Esophagus mucosa (tissue), 1 donor: ENCODE measurements at places on chromosomes 4 and X. TPM values are rescaled to one million over a fixed set of nuclear protein-coding genes. Genes with fewer than 3 reads are reported as not detected.
A peak's percentile ranks its signal among the peaks of the same experiment; 100 is the strongest.

- ATAC-seq, result no peak
Measured at GRCh38 chr4:1592068-1592708, 91.9 kb downstream of the FAM53A start.

- ATAC-seq, result no peak
Measured at GRCh38 chr4:25481648-25482047, 104.6 kb downstream of the ANAPC4 start.

DNA sequence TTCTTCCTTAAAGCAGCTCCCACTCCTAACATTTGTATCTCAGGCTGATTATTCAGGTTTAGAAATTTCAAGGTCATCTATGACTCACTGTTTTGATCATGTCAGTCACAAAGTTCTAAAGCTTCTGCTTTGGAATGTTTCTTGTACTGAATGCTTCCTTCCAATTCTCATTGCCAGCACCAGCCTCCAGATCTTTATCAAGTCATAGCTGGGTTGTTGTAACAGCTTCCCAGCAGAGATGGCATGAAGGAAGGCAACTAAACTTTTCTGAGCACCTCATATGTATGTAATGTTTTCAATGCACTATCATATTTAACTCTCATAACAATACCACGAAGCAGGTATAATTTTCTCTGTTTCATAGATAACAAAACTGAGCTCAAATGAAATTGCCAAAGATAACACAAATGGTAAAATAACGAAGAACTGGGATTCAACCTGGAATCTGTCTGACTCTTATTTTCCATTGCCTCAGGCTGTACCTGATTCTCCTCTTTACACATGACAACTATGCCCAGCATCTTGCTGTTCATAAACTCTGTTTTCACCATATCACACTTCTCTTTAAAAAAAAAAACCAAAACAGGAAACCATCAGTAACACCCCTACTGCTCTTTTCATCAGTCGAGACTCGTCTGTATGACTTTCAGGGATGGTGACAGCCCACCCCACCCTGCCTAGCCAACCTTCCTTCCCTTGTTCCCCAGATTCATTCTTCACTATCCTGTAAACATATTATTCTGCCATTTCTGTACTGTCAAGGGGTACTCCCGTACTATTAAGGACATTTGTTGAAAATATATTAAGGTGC is 13.4 kb downstream of the TRPC3 start:
- no peak for ATAC-seq

XAGE1A gene
- not detected for total RNA-seq

DNA sequence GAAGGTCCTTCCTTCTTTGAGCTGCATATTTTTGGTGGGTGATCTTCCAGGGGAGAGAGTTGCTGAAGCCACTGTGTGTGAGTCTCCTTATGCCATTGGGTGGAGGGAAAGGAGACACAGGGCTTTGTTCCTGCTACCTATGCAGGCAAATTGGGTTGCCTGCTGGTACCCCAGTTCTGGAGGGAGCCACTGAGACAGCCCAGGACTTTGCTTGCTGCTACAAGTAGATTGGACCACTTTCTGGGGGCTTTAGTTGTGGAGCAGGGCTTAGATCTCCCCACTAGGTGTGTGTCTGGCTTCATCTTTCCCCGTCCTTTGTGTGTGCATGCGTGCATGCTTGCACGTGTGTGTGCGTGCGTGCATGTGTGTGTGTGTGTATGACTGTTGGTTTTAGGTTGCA is 10.0 kb downstream of the CITED1 start:
- no peak for ATAC-seq

KLF8 gene
- total RNA-seq, result 23.2 TPM

DNA sequence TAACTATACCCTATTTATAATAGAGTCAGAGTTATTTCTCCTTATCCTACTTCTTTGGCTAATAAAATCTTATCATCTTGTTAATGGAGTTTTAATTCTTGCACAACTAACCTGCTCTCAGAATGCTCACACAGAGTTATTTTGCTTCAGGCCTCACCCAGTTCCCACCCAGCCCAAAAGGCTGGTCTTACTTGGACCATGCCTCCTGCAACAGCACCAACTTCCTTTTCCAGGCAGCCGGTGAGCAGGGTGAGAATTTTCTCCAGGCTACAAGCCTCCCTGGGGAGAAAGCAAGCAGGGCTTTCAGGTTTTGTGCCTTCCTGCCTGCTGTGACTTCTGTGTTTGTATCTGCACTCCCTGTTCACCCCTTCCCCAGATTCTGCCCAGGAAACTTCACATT is 29.1 kb upstream of the BANK1 start:
- no peak for ATAC-seq

DNA sequence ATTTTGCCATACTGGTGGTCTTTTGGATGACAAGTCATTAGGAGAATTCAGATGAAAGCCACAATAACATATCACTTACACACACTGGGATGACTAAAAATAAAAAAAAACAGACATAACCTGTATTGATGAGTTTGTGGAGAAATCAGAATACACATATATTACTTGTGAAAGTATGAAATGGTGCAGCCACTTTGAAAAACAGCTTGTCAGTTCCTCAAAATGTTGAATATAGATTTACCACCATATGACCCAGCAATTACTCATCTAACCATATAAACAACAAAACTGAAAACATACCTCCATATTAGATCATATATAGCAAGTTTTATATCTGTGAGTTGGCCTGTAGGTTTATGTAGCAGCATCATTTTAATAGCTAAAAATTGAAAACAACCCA is 608.7 kb downstream of the TLL1 start:
- no peak for ATAC-seq

DNA sequence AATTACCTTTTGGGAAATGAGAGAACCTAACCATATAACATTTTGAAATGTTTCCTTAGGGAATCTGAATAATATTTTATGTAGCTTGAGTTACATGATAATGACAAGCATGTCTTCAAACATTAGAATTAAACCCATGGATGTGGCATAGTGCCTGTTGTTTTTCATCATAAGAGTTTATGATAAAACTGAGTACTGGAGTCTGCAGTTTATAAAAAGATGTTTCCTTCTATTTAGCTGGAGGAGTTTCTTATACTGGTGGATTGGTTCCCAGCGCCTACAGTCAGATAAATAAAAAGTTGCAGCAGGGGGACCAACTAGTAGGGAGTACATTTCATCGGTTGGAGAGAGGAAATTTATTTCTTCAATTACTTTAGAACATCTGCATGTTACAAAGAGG is 70.1 kb upstream of the PCDH18 start:
- no peak for ATAC-seq

GRCh38 chrX:10932842-10933440 is 178.2 kb upstream of the HCCS start:
- ATAC-seq, result no peak

DNA sequence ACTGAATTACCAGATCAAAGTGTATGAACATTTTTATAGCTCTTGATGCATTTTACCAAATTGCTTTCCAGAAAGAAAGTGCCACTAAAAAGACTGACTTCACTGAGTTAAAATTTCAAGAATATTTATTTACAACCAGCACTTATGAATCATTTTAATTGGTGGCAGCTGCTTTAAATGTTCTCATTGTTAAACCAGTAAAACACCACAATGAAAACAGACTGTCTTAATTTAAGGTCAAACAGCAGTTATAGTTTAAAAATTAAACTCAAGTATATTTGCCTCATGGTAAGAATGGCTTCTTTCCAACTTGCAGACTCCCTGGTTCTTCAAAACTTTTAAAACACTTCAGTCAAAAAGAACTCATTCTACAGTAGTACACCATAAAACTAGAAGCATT is 36.9 kb downstream of the AMMECR1 start:
- ATAC-seq, result no peak

DNA sequence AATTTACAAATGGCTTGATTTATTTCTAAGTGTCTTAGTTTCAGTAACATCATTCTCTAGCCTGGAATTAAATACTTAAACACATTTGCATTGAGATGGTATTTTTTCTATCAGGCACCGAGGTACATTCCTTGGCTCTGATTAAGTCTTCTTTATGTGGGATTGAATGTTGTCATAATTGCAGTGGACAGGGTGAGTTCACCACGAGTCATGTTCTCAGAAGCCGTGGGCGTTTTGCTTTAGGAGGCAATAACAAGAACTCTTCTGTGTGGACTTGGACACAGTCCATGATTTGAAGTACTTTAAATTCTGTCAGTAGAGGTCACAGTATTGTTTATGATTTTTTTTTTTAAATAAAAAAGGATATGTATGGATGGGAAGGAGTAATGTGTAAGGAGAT is 57.1 kb upstream of the EFHC2 start:
- peak; percentile 58 for ATAC-seq

NKX3-2 gene
- not detected for total RNA-seq

DNA sequence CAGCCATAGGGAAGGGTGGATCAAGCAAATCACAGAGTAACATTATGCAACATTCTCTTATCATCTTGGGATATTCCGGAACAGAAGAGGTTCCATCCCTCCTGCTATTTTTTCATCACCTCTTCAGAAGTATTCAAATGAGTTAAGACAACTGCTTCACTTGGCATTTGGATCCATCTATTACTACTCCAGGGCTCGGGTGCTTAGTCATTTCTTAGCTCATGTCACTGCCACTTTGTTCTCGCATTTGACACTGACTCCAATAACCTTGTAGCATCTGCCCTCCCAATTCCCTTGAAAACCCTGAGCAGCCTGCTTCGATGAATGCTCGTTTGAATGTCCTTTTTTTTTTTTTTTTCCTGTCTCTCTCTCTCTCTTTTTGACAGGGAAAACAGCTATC is 114.9 kb downstream of the PPARGC1A start:
- ATAC-seq, result no peak

DNA sequence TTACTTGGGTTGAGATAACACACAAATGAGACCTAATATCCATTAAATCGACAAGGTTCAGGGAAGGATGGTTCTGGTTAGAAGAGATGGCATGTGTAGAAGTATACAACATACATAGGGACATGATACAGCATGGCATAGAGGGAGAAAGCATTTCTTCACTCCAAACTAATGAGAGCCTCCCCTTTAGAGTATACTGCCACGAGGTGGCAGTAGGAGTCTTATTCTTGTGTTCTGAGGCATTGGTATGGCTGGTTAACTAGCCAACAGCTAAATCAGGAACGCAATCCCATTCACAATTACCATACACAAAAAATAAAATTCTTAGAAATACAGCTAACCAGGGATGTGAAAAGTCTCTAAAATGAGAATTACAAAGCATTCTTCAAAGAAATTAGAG is 29.1 kb upstream of the TRO start:
- peak; percentile 57 for ATAC-seq

GAGE2A gene
- not detected for total RNA-seq

DNA sequence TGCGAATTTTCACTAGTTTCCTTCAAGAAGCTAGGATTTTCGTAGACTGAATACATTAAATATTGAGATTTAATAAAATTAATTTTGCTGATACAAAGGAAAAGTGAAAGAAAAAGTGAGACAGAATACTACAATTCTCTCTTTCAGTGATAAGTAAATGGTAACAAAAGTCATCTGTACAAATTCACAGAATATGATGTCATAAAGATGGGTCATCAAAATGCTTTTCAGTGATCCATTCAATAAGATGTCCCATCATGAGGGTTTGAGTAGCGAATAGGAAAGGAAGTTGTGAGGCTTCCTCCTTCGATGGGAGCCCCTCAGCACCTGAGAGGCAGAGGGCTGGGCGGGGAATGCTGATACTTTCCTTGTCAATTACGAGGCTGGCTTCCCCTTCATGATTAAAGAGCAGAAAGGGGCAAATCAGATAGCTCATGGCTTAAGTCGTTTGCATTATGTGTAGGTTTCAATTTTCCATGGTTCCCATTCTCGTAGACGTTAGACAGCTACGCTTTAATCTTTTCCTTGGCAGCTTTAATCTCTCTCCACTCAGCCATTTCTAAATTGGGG is 108.8 kb upstream of the SORBS2 start:
- ATAC-seq, result no peak

DNA sequence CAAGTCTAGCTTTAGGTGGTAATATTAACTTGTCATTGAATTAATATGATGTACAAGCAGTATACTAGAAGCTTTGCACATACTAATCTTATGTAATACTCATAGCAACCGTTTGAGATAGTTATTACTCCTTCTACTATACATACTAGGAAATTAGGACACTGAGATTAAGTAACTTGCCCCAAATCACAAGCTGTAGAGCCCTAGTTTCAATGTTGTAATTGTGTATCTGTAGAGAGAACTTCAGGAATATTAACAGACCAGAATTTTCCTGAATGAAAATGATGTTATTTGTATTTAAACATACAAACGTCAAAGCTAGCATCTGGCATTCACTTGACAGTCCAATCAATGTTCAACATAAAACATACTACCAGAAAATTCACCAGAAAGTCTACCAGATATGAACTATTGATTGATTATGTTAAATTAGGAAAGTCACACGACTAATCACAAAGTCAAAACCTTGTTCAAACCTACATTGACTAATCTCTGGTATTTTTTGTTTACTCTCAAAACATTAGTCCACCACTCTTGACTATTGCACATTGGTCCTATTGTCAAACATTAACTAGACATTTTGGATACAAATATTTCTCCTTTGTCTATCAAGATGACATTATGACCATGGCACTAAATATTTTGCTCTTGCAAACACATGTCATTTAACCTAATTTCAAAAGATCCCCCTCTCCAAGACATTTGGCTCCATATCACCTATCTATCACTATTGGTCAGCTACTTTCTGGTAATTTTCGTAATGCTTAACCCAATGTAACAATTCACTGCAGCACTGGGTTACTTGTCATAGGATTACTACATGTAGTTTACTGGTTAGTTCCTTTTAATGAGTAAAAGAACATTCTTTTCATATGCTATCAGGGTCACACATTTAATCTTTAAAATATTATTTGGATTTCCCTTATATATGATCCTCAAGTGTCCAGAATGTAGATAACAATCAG is 100.7 kb downstream of the GPC3 start:
- ATAC-seq, result no peak

FMR1NB gene
- not detected for total RNA-seq

DCAF12L2 gene
- total RNA-seq, result not detected

RLIM gene
- 21.6 TPM for total RNA-seq

IDS gene
- total RNA-seq, result 23.2 TPM

DNA sequence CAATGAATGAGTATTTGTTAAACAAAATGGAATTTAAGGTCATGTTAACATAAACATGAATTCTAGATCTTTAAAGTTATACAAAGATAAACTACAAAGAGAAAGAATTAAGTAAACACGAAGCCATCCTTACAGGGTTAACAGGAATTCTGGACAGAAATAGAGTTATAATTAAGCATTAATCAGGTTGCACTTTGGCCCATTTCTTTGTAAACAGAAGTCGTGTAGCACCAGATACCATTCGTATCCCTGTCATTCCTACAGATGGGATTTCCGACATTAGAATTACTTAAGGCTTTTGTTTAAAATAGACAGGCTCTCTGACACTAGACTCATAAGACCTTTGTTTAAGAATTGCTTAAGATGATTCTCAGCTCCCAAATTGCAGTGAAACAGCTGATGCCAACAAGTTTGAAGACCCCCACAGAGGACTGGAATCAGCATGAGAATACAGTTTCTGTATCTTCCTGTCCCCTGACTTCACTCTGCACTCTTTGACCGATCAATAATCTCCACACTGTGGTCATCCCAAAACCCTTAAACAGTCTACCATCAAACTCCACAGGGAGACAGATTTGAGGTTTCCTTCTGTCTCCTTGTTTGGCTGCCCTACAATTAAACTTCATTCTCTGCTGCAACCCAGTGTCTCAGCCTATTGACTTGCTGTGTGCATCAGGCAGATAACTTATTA is 22.3 kb upstream of the TMEM150C start:
- no peak for ATAC-seq
